Airway epithelial cell (primary cell): ENCODE measurements at places on chromosomes 2 and 18. TPM values are rescaled to one million over a fixed set of nuclear protein-coding genes. Genes with fewer than 3 reads are reported as not detected.

Gene M1AP
- 0.56 and 0.63 TPM in 2 replicates for total RNA-seq

Gene NCKAP1
- total RNA-seq: 107 and 119 TPM in 2 replicates

Gene SLC66A3
- total RNA-seq: 17.8 and 20.6 TPM in 2 replicates

Gene UCN
- total RNA-seq: 0.49 and 1.7 TPM in 2 replicates

Gene SPP2
- not detected in 2 replicates for total RNA-seq

Gene CNGA3
- total RNA-seq: not detected in 2 replicates

Gene MROH2A
- total RNA-seq: not detected in 2 replicates

Gene SLC40A1
- 0.79 and 0.99 TPM in 2 replicates for total RNA-seq

Gene NT5C1B
- total RNA-seq: 0.07 TPM in 1 of 2 replicates, not detected in the other

Gene LRRC30
- total RNA-seq: not detected in 2 replicates

Gene ELOA2
- not detected in 2 replicates for total RNA-seq

Gene FAM117B
- 2.3 and 5.3 TPM in 2 replicates for total RNA-seq

Gene ITPRIPL1
- 0.28 and 0.99 TPM in 2 replicates for total RNA-seq

Gene HOXD12
- not detected in 2 replicates for total RNA-seq

Gene CHRND
- total RNA-seq: not detected in 2 replicates

Gene METTL21A
- 18.5 and 22.9 TPM in 2 replicates for total RNA-seq

Gene GREB1
- 0.07 TPM in 1 of 2 replicates, not detected in the other for total RNA-seq

Gene NPC1
- total RNA-seq: 24.3 and 39.4 TPM in 2 replicates

Gene NAT8
- total RNA-seq: not detected in 2 replicates

Gene ANTXR1
- 8.5 and 11.4 TPM in 2 replicates for total RNA-seq

Gene C1GALT1C1L
- 0.21 and 2.2 TPM in 2 replicates for total RNA-seq

Gene ANKRD53
- total RNA-seq: 0.28 TPM in 1 of 2 replicates, not detected in the other

Gene APLF
- 1.6 and 2.3 TPM in 2 replicates for total RNA-seq

Gene C2orf92
- total RNA-seq: 0.60 and 0.85 TPM in 2 replicates

Gene TPO
- total RNA-seq: not detected in 2 replicates

Gene CD28
- not detected in 2 replicates for total RNA-seq

Gene PTPRM
- total RNA-seq: 17.3 and 22.3 TPM in 2 replicates

Gene SLC16A14
- total RNA-seq: 2.4 and 3.7 TPM in 2 replicates

Gene RGPD6
- total RNA-seq: 6.2 and 11.9 TPM in 2 replicates

Gene MSTN
- not detected in 2 replicates for total RNA-seq

Gene KLHL41
- total RNA-seq: not detected in 2 replicates

Gene POMC
- 0.85 and 0.88 TPM in 2 replicates for total RNA-seq

Gene UGT1A4
- total RNA-seq: 0.33 TPM in 1 of 2 replicates, not detected in the other

Gene NYAP2
- total RNA-seq: not detected in 2 replicates

Gene CETN1
- not detected in 2 replicates for total RNA-seq

Gene KLHL29
- total RNA-seq: 3.1 and 3.8 TPM in 2 replicates

Gene SPTBN1
- total RNA-seq: 156 and 207 TPM in 2 replicates

Gene ABCB11
- 0.07 and 0.28 TPM in 2 replicates for total RNA-seq

Gene OR6B2
- not detected in 2 replicates for total RNA-seq

Gene MYO3B
- total RNA-seq: 2.8 and 3.3 TPM in 2 replicates

Gene EGR4
- not detected in 2 replicates for total RNA-seq

Gene ANKRD30B
- total RNA-seq: not detected in 2 replicates

Gene TBR1
- total RNA-seq: not detected in 2 replicates

Gene FAM98A
- 25.5 and 53.2 TPM in 2 replicates for total RNA-seq

Gene CHAC2
- 10.6 and 13.3 TPM in 2 replicates for total RNA-seq

Gene C18orf32
- 34.6 and 48.6 TPM in 2 replicates for total RNA-seq

Gene CLEC4F
- total RNA-seq: not detected in 2 replicates

Gene SIX2
- 9.5 and 9.6 TPM in 2 replicates for total RNA-seq

Gene DDX1
- total RNA-seq: 47.4 and 52.9 TPM in 2 replicates
